ENCODE measurements at places on chromosomes 4 and X.

DNA sequence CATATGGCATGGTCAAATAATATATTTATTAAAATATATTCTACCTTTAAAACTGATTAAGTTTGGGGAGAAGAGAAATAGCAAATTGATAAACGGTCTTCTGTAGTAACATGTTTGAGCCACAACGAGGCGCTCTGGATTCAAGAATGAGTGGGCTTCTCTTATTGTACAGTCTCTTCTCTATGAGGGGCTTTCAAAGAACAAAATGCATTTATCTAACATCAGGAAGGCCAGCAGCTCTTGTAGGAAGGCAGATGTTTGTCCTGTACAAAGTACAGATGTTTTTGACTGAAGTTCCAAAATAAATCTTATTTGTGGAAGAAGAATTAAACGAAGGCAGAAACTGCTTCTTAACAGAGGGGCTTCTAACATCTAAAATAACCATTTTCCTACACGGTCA is 153.6 kb downstream of the RASL11B start:
- DNase-seq: no peak

- no peak for DNase-seq
These were observed 92.5 kb downstream of the AREG start for GRCh38 chr4:74537459-74537858.

DNA sequence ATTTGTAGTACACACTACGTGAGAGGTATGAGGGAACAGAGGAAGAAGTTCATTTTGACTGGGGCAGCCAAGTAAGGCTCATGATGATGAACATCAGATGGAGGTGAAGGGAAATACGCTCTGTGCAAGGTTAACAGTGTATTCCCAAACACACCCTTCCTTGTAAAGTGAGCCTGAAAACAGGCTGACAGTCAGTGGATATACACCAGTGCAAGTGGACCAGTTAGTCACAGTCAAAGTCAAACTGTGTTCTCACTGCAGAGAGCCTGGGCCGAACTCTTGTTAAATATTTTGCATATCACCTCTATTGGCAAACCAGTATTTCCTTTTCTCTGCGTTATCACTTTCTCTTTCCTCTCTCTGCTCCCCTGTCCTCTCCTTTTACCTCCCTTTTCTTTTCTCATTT is 23.4 kb upstream of the RHOH start:
- DNase-seq: peak; percentile 54

- no peak for DNase-seq
These were observed 98.2 kb downstream of the SOWAHB start for GRCh38 chr4:76799718-76800117.

DNA sequence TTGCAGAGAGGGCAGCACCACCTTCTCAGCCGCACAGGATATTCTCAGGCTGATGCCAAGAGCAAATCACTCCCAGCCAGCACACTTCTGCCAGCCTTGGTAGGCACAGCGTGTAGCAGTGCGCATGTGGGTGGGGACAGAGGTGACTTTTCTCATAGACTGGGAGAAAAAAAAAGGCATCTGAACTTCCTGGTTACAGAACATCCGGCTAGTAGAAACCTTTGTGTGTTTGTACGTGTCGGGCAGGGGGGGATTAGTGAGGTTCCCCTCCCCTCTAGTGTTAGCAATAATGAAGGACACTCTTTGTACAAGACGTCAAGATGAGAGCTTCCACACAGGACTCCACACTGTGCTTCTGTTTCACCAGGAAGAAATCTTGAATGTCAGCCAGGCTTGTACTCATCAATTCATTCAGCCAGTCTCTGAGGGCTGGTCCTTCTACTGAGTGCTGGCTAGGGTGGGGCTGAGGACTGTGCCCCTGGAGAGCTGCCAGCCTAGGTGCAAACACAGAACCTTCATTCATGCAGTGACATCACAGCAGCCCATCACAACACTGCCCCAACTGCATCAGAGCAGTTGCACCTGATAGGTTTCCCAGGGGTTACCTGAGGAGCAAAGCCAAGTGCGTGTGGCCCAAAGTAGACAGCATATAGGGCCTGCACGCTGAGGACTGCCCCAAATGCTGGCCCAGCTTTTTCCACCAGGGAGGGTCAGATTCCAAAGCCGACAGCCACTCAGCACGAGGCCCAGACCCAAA is 34.7 kb downstream of the SLC25A5 start:
- no peak for DNase-seq

DNA sequence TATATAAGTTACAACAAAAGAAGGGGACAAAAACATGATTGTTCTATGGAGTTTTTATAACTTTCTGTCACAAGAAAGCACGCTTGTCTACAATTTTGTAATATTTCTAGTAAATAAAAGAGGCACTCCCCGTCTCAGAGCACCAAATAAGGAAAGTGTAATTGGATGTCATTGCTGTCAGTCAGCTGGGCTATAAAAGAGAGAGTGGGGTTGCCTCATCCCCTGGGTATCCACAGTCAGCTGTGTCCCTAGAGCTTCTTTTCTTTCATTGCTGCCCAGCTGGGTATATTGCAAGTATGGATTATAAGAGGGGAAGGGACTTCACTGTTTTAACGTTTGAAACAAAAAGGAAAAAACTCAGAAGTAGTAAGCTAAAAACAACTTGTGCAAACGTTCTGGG is 61.3 kb downstream of the NPNT start:
- DNase-seq: no peak

DNA sequence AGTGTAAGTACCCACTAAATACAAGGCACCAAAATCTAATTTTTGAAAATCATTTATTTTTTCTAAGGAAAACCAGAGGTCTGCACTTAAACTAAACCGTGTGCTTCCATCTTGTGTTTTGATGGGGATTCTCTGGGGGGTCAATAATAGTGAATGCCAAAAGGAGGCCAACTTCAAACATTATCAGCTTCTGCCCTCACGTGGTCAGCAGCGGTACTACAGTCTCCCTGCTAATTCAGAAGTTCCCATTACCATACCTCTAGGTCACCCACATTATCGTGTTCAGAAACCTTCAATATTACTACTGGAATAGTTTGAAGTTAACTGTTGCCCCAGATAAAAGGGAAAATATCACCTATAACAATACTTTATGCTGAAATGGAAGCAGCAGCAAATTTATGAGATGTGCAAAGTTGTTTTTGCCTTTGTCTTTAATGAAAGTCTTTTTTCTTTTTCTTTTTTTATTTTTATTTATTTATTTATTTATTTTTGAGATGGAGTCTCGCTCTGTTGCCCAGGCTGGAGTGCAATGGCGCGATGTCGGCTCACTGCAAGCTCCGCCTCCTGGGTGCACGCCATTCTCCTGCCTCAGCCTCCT is 17.3 kb downstream of the CTPS2 start:
- peak; percentile 38 for DNase-seq

DNA sequence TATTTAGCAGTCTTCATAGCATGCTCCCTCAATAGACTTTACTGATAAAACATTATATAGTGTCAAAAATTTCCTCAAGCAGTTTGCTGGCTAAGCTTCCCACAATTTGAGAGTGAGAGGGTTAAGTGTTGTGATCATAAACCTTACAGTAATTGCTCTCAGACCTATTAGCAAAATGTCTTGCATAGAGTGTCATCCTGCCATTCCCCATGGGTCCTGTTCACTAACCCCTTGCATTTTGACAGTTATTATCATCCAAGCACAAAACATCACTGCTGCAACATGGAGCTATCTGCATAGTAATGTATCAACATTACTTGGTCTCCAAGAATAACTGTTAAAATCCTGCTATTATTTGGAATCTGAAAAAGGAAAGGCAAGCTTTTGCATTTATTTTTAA is 196.1 kb upstream of the GK2 start:
- DNase-seq: no peak

Data from germinal center (tissue), 1 donor.